ENCODE measurements at places on chromosomes 5 and 9.

- DNase-seq, result no peak
Observed at GRCh38 chr9:108579757-108580439, 275.9 kb downstream of the ACTL7B start.

GRCh38 chr5:148141645-148142044, 26.7 kb upstream of the SPINK14 start:
- DNase-seq, result no peak

GRCh38 chr5:171544913-171545765, 125.7 kb downstream of the FGF18 start:
- DNase-seq, result no peak

DNA sequence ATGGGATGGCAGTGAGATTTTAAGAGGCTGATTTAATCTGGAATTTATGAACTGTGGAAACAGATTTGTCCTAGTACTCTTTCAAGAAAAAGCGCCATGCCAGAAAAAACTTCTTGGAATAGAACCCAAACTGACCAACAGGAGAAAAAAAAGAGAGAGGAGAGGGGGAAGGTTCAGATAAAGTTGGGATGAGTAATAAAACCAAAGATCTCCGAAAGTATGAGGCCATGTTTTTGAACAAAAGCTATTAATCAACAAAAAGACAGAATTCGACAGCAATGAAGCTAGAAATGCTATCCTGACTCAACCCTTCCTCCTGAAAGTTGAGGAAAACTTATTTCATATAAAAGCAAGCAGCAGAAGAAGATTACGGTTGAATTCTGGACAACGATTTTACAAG, 135.5 kb downstream of the CEMIP2 start:
- DNase-seq, result no peak

- no peak for DNase-seq
Observed at GRCh38 chr9:35906923-35907699, 1.1 kb downstream of the HRCT1 start.

DNA sequence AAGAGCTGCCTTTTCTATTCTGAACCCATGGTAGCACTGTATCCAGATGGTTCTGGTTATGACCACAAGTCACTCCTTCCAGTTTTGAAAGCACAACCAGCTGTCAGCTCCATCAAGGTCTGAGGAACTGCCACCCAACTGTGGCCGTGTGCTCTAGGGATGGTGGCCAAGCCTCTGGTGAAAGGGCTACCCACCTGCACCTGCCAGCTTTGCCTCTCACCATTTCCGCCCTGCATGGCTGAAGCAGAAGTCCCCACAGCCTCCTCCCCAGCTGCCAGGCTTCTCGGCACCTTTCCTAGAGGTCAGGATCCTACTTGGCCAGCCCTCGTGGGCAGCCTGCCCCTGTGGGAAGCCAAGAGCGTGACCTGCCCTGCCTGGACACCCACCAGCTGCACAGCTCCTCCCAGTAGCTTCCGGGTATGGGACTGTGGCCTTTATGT, 16.8 kb downstream of the SEMA5A start:
- no peak for DNase-seq

DNA sequence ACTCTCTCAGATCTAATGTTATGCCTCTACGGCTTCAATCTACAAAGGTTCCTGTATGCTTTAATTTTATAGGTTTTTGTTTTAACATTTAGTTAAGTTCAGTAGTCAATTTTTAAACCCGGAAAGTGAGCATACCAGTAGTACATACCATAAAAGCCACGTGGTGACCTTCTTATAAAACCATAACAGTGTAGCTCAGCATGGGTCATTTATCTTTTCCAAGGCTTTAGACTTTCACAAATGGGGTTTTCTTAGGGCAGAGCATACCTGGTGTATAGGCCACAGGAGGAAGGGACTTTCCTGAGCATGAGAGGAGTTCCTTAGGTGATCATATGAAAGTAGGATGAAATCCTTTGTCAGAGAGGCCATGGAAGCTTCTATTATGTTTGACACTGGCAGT, 23.2 kb downstream of the ECM2 start:
- DNase-seq, result no peak

DNA sequence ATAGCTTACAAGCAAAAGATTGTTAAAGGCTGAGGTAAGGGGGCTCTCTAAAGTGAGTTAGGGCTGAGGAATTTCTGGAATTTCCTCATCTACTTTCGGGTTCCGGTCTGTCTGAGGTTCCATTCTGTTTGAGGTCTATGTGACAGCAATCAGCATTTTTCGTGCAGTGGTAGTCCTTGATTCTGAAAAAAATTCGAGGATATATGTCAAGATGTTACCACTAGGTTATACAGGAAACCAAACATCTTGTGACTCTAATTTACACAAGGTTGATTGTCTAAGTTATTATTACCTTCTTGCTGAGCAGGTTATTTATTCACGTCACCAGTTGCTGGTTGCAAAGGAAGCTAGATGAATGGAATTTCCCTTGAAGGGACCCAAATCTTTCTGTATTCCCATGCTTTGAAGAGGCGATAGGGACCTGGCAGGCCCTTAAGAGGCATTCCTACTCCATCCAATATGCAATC, 35.2 kb downstream of the RLN2 start:
- DNase-seq, result no peak

DNA sequence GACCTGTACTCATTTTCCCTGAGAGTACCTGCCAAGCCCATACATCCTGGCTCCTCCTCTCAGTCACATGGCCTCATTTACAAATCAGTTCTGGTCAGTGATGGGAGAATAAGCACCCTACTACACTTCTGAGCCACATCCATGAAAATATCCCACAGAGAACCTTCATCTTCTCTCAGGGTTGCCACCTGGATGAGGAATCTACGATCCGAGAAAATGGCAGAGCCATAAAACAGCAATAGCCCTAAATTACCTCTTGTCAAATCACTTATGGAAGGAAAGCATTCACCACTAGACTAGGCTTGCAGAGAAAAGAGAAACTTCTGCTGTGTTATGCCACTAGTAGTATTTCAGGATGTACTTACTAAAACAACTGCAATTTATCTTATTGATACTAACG, 324.8 kb downstream of the BNC2 start:
- peak; percentile 30 for DNase-seq

DNA sequence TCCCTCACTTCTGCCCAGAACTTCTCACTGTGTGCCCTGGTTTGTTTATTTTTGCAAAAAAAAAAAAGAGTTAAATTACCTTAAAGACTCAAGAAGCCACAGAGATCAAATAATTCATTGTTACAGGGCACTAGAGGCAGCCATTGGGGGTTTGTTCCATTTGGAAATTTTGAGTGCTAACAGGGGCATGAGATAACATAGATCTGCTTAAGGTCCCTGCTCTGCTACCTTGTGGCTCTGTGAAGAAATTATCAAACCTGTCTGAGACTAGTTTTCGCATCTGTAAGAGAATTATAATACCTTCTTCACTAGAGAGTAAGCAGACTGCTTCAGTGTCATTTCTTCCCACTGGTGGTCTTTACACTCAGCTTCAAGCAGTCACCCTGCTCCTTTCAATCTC, 394 bp downstream of the TLR4 start:
- no peak for DNase-seq

DNA sequence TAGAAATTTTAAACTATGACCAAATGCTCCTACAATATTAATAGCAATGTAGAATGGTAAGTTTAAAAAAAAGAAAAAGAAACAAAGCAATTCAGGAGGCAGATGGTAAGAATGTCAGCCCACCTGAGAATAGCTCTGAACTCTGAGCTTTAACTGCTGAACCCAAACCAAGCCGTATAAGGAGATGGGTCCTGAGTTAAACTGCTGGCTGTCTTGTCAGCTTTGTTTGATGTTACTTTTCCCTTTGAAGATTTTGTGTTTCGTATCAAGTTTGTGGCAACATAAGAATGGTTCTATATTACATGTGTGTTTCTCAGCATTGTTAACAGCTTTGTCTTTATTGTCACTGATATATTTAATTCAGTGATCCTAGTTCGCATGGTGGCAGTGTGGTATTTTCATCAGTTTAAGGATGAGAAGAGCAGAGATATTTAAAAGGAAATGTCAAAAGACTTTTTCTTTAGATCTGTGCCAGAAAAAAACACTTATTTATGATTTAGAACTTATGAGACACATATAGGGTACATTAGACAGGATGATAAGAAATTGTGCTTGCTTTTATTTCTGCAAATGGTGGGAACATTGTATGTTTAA, 390.1 kb downstream of the CCDC171 start:
- DNase-seq, result no peak

GRCh38 chr9:97474372-97474925, 27.0 kb upstream of the TMOD1 start:
- DNase-seq, result no peak

GRCh38 chr5:126947146-126948010, 83.0 kb downstream of the MARCHF3 start:
- no peak for DNase-seq

DNA sequence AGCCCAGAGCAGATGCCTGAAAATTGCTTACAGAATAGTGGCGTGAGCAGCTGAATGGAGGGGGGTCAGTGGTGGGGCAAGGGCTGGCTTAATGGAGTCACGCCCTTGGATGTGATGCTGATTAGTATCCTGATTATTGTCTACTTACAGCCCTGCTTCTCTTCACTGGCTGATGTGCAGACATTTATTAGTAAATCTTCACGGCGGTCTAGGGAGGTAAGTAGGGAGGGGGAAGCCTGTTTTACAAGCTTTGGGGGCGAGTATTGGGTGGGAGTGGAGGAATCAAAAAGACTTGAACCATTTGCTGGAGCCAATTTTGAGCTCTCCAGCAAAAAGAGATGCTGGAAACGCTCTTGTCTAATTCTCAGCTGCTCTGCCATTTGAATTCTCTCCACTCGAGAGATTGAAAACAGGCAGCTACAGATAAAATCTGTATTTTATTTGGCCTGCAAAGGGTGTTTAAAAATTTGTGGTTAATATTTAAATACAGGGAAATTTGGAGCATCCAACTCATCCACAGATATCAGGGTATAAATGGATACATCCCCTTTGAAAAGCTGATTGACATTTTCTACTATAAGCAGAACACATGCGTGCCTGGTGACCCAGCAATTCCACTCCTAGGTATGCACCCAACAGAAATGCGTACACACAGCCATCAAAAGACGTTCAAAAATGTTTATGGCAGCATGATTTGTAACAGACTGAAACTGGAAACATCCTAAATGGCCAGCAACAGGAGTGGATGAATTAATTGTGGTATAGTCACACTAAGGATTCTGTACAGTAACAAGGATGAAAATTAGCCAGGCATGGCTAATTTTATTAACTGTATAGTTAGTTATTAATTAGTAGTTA, 19.5 kb upstream of the ALDH1B1 start:
- DNase-seq, result no peak

DNA sequence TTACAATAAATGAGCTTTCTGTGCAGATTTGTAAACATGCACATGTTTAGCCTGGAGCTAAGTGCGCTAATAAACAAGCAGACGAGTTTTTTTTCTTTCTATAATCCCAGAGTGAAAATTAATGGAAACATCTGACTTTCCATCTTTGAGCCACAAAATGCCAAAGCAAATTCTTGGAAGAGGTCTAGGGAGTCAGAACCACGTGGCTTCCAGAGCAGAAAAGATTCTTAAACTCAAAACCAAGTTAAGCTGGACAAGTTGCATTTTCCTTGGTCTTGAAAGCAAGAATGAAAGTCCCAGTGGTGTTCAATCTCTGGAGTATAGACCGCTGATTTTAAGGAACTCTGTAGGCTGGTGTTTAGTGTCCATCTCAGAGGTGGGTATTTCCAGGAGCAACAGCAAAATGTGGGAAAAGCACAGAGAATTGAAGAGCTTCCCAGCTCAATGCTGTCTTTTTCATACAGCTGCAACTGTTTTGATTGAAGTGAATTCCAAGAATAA, 71.4 kb downstream of the MYO10 start:
- no peak for DNase-seq

DNA sequence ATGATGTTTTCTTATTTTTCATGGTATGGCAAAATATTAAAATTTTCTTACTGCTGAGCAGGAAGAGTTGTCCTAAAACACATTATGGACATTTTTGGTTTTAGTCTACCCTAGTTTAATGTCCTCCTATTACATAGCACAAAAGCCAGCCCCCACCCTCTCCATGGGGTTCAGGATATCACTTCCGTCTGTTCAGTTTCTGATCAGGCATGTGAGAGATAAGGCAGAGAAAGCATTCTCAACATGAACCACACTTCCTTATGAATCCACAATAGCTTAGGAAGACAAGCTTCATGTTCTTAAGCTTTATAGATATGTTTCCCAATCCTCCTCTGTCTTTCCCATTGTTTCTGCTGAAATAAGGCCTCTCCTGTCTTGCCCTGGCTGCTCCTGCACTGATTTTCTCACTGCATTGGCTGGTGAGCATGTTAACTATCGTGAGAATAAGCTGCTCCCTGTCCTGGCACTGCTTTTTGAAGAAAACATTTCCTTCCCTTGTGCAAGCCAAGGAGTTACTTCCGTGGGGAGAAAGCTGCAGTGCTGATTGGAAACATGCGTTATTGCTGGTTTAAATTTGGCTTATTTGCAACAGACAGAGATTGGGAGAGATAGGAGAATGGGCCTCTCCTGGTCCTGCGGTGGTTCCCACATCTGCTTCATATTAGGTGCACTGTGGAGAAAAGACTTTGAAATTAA, 260.3 kb upstream of the RPS23 start:
- DNase-seq, result no peak

DNA sequence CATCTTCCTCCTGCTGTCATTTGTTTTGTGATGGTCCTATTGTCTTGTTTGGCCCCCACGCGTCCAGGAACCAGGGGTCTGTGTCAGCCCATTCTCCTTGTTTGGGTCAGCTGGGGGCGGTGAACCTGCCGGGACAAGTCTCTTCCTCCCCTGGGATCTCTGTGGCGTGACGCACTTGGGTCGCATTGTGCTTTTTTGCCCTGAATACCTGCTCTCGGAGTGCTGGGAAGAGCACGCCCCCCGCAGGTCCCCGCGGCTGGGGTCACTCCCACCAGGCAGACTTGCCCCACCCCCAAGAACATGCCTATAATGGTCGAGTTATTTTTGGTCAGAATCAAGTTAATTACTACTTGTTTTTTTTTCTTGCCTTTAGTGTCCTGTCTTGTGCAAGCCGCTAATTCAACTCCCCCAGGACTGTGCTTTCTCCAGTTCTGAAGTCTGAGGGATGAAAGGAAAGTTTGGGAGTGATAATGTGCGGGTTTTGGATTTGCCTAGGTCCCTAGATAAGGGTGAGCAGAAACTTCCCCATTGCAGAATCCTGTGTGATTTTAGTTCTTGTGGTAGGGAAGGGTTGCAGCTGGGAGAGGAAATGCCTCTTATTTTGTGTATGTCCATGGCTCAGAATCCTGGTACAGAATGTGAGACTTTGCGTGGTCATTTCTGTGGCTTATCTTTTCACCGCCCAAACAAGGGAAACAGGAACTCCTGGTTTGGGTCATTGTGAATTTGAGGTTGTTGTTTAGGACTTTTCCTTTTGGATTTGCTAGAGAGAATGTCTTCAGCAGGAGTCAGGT, 789 bp downstream of the ACER2 start:
- DNase-seq, result no peak

Data from NCI-H2081 treated with DMSO at 0.1 percent for 48 hours (cell line).